ENCODE measurements at places on chromosomes 6 and 20.
A peak's percentile ranks its signal among the peaks of the same experiment; 100 is the strongest.

- no peak for DNase-seq
Measured at GRCh38 chr6:74044417-74045096, 348.6 kb downstream of the CD109 start.

GRCh38 chr20:32353848-32354496 lies 4.2 kb upstream of the ASXL1 start:
- no peak for DNase-seq

DNA sequence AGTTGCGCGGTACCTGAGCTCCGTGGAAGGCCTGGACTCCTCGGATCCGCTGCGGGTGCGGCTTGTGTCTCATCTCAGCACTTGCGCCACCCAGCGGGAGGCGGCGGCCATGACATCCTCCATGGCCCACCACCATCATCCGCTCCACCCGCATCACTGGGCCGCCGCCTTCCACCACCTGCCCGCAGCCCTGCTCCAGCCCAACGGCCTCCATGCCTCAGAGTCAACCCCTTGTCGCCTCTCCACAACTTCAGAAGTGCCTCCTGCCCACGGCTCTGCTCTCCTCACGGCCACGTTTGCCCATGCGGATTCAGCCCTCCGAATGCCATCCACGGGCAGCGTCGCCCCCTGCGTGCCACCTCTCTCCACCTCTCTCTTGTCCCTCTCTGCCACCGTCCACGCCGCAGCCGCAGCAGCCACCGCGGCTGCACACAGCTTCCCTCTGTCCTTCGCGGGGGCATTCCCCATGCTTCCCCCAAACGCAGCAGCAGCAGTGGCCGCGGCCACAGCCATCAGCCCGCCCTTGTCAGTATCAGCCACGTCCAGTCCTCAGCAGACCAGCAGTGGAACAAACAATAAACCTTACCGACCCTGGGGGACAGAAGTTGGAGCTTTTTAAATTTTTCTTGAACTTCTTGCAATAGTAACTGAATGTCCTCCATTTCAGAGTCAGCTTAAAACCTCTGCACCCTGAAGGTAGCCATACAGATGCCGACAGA lies 9.9 kb downstream of the HEY2 start:
- no peak for DNase-seq

DNA sequence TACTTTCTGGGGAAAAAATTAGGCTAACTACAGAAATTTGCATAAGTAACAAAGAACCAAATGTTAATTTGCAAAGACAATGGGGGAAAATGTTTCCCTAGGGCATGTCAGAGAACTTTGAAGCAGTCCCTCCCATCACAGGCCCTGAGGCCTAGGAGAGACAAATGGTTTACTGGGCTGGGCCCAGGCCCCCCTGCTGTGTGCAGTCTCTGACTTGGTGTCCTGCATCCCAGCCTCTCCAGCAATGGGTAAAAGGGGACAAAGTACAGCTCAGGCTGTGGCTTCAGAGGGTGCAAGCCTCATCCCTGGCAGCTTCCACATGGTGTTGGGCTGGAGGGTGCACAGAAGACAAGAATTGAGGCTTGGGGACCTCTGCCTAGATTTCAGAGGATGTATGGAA lies 788.4 kb downstream of the FRK start:
- DNase-seq, result no peak

DNA sequence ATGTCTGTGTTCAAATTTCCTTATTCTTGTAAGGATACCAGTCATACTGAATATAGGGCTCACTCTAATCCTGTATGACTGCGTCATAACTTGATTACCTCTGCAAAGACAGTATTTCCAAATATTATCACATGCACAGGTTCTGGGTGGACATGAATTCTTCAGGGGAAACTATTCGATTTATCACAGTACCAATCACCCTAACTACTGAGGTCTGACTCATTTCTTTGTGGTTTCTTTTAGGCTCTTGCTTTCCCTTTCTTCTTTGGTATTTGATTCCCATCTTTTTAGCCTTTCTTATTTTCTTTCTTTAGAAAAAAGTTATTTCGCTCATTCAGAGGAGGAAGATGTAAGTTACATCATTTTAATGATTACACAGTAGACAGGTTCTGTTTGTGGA lies 40.3 kb upstream of the TBX18 start:
- DNase-seq, result no peak

GRCh38 chr6:157982563-157983405 lies 1.1 kb downstream of the SYNJ2 start:
- no peak for DNase-seq

GRCh38 chr6:147603392-147604081 lies 95.0 kb downstream of the SAMD5 start:
- DNase-seq, result no peak

- DNase-seq, result no peak
Measured at GRCh38 chr20:36045373-36045714, 77.0 kb downstream of the CNBD2 start.

- no peak for DNase-seq
Measured at GRCh38 chr6:130776287-130776925, 50.8 kb upstream of the SMLR1 start.

GRCh38 chr6:163249651-163250101 lies 164.8 kb upstream of the QKI start:
- no peak for DNase-seq

DNA sequence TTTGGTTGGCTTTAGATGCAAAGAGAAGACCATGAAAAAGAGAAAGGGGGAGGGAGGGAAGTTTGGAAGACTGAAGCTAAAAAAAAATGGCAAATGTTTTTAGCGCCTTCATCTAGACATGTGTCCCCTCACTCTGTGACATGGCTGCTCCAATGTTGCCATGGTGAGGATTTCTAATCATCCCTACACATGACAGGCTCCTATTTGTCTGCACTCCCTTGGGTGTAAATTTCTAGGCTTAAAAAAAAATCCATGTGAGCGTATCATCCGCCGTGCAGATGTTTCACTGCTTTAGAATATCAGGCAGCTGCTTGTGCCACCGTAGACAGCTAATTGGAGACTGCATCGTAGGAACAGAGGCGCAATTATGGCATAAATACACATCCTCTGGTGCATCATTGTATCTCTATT lies 761.1 kb upstream of the MMS22L start:
- DNase-seq, result no peak

DNA sequence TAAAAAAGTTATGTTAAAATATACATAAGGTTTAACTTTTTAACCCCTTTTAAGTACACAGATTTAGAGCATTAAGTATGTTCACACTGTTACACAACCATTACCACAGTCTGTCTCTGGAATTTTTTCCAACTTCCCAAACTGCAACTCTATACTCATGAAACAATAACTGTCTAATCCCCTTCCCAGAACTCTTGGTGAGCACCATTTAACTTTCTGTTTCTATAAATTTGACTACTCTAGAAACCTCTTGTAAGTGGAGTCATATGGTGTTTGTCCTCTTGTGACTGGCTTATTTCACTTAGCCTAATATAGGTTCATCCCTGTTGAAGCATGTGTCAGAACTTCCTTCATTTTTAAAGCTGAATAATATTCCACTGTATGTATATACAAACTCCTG lies 98.1 kb downstream of the MAP3K7 start:
- DNase-seq, result no peak

DNA sequence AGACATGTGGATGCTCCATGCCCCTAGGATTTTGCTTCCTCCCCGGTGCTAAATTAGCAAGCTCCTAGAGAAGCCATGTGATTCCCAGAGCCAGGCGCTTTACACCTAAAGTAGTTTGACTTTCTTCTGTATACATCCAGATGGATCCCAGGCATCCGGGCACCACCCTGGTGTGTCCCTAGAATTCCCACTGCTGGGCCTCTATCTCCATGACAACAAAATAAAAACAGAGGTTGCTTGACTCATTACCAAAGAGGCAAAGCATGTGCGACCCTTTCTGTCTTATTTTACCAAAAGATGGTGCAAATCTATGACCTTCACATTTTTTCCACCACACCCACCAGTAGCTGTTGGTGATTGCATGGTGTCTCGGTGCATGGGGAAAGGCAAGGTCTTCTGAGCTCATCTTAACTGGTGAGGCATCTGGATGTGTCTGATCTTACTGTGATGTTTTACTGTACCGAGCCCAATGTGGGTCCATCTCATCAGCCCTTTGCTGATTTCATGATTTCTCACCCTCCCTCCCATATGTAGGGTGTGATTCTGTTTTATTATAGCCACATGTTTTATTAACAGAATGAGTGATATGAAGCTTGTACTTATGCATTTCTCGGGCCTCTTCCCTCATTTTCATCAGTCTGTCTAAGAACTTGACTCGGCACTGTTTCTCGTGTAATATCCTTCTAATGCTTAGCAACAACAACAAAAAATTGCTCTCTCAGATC lies 27.4 kb upstream of the VAPB start:
- no peak for DNase-seq

DNA sequence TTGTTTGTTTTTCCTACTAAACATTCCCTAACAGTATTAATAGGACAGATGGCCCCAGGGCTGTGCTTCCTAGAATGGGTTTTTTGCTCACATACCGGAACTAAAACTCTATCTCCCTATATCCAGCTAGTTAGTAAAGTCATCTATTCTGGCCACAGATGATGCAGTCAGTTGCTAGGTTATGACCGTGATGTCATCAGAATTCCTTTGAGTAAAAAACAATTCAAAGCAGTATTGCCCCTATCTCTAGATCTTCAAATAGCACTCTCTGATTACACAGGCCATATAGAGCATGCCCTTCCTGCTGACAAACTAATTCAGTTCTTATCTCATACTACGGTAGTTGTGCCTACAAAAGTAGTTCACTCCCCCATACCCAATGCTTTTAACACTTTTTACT lies 17.9 kb upstream of the ZNF451 start:
- no peak for DNase-seq

- DNase-seq, result no peak
Measured at GRCh38 chr6:147958683-147959082, 384.0 kb upstream of the SASH1 start.

DNA sequence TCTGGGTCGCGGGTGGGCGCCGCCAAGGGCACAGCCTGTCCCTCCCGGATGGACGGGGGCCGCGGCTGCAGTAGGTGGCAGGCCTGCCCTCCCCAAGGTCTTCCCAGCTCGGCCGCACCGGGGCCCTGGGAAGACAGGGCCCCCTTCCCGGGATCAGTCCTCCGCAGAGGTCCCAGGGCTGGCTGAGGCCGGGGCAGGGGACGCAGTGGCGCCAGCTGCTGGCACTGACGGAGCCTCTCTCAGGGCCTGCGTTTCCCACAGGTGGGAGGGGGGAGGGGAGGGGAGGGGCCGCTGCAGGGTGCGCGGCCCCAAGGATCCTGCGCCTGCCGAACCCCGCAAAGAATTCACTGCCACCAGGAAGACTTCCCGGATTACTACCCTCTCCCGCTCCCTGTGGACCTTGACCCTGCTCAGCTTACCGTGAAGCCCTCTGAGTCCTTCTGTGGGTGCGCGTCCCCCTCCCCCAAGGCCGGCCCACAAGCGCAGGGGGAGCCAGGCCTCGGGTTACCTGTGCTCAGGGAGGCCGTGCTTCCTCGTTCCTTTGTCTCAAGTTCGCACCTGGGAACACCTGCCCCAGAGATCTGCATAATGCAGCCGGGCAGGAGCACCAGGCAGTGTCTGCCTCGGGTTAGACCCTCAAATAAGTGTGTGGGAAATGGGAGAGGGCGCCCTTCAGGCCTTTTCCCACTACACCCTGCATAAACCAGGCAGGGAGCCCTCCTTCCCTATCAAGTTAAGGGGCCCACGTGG lies 5.1 kb downstream of the LZTS3 start:
- DNase-seq, result no peak

DNA sequence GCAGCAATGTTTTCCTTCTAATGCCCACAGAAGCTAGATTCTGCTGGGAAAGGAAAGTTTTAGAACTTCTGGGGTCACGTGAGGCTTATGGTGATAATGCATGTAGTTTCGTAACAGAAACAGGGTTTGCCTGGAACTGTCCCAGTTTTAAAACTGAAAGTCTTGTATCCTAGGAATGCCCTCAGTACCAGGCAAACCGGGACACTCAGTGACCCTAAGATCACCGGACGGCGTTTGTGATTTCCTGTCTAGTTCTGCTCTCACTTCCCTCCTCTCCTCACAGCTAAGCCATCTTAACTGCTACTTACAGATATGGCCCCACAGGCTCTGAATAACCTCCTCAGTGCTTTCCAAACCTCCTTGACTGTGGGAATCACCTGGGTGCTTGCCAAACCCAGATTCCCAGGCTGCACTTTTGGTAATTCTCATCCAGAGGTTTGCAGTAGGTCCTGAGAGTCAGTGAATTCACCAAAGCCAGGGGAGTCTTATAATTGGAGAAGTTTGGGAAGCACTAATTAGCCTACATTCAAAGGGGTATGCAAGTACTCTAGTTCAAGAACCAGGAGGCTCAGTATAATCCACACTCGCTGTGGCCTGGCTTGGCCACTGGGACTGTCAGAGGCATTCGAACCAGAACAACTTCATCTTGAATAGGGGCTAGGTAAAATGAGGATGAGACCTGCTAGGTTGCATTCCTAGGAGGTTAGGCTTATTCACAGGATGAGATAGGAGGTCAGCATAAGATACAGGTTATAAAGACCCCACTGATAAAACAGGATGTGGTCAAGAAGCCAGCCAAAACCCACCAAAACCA lies 231.6 kb upstream of the MYLIP start:
- DNase-seq, result no peak

GRCh38 chr6:111802720-111803330 lies 70.4 kb downstream of the FYN start:
- no peak for DNase-seq

DNA sequence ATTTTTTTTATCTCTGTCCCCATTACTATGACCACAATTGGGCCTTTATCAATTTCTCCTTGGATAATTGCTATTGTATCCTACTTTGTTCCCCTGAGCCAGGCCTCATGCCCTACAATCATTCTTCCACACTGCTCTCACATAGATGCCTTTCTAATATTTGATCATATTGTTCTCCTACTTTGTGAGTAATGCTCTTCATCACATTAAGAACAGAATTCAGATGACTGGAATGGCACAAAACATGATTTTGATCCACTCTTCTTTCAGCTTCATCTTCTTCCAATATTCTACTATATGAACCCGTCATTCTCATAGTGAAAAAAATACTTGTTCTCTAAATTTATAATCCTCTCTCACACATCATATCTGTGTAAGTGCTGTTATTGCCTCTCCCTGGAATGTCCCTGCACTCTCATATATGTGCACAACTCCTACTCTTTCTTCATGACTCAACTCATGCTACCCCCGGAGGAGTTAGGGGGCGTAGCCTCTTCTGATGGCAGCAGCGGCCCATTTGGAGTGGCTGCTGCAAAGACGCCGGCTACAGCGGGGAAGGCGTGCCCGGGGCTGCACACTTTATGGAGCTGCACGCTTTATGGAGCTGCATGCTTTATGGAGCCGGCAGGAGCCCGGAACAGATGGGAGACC lies 25.3 kb upstream of the HACE1 start:
- no peak for DNase-seq

- DNase-seq, result peak; percentile 38
Measured at GRCh38 chr6:82066991-82067411, 180.5 kb downstream of the IBTK start.

DNA sequence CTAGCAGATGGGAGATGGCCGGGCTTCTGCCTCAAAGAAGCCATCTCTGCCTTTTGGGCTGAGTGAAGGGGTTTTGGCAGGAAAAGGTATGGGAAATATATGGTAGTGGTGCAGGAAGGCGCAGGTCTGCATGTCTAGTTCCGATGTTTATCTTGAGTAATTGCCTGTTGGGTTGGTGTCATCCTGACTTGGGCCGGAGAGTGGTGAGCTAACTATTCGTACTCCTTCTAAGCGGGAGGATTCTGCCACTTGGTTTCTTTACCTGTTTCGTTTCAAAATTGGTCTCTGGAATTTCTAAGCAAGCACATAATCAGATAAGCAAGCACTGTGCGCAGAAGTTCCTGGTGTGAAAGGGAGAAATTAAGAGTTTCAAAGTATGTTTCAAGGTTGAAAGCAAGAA lies 229.6 kb downstream of the SAMD5 start:
- no peak for DNase-seq

- no peak for DNase-seq
Measured at GRCh38 chr6:17454316-17455005, 61.1 kb downstream of the CAP2 start.

- no peak for DNase-seq
Measured at GRCh38 chr6:37536491-37537190, 36.9 kb upstream of the CCDC167 start.

Measured in bone marrow (tissue), 2 donors.